Effector memory CD4-positive, alpha-beta T cell (primary cell): ENCODE measurements at places on chromosomes 11 and 22.

GRCh38 chr11:42315267-42315666, 855.8 kb upstream of the LRRC4C start:
- DNase-seq: no peak

GRCh38 chr11:68115285-68115684, 5.9 kb downstream of the CHKA start:
- DNase-seq: no peak

- DNase-seq: no peak
Observed at GRCh38 chr11:96752221-96752620, 362.4 kb downstream of the JRKL start.

DNA sequence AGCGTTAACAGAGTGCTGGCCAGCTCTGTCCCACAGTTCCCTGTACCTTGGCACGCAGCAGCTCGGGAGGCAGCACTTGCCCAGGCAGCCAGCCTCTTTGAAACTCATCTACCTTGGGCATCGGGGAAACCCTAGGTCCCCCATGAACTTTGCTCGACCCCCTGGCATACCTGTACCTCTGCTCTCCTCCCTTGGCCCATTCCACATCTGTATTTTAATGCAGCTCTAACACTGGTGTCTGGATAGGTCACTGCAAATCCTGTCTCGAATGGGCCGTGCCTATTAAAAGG, 304.1 kb downstream of the TBC1D22A start:
- no peak for DNase-seq

- peak; percentile 1 for DNase-seq
Observed at GRCh38 chr22:40635940-40636379, 559 bp downstream of the MRTFA start.
